ENCODE measurements at places on chromosomes 13 and 19. TPM values are rescaled to one million over a fixed set of nuclear protein-coding genes. Genes with fewer than 3 reads are reported as not detected.

ZNF66 gene
- 5.0 TPM for total RNA-seq

C19orf47 gene
- 18.3 TPM for total RNA-seq

PSG3 gene
- total RNA-seq, result not detected

POU4F1 gene
- 0.07 TPM for total RNA-seq

ZNF763 gene
- 1.6 TPM for total RNA-seq

NKPD1 gene
- total RNA-seq, result 0.10 TPM

SOHLH2 gene
- not detected for total RNA-seq

CLEC17A gene
- 0.33 TPM for total RNA-seq

PGPEP1 gene
- total RNA-seq, result 30.8 TPM

BEST2 gene
- total RNA-seq, result not detected

SHISA2 gene
- 0.17 TPM for total RNA-seq

C2CD4C gene
- 0.44 TPM for total RNA-seq

KLF5 gene
- total RNA-seq, result 3.3 TPM

A1BG gene
- 12.9 TPM for total RNA-seq

SYT5 gene
- not detected for total RNA-seq

UQCRFS1 gene
- 43.9 TPM for total RNA-seq

GGN gene
- total RNA-seq, result 1.2 TPM

ZNF296 gene
- 3.2 TPM for total RNA-seq

CYP2F1 gene
- total RNA-seq, result not detected

PET100 gene
- 106 TPM for total RNA-seq

ZNF90 gene
- 16.3 TPM for total RNA-seq

NFIC gene
- 19.7 TPM for total RNA-seq

TSHZ3 gene
- total RNA-seq, result 1.6 TPM

FFAR3 gene
- total RNA-seq, result 1.1 TPM

ERF gene
- total RNA-seq, result 56.5 TPM

CGB8 gene
- not detected for total RNA-seq

SHISA7 gene
- total RNA-seq, result not detected

CD209 gene
- total RNA-seq, result not detected

LEUTX gene
- not detected for total RNA-seq
